Right ventricle myocardium inferior (tissue), 1 donor: ENCODE measurements at places on chromosomes 6 and 20.

- no peak for DNase-seq
Measured at GRCh38 chr6:130949553-130949952, 113.5 kb downstream of the EPB41L2 start.

- no peak for DNase-seq
Measured at GRCh38 chr6:75333676-75334200, 49.1 kb upstream of the TMEM30A start.

DNA sequence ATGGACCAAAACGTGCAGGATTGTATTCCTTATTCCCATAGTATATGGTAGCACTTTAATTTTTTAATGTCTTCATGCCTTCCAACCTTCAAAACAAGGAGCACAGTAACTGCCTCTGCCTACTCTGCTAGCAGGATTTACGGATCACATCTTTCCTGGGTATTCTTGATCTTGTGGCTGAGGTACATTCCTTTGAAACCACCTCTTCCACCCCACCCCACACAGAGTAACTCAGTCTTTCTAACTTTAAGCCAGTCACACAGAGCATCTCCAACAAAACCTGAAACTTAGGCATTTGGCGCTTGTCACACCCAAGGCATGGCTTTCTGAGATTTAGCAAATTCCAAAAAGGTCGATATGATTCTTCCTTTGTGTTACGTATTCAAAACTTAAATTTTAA is 2.3 kb upstream of the ID4 start:
- DNase-seq: no peak

- no peak for DNase-seq
Measured at GRCh38 chr6:127303917-127304316, 37.3 kb downstream of the RNF146 start.

GRCh38 chr20:14488212-14488611 is 150.8 kb upstream of the FLRT3 start:
- no peak for DNase-seq

- no peak for DNase-seq
Measured at GRCh38 chr6:33116841-33117711, 41.3 kb downstream of the HLA-DPB1 start.

DNA sequence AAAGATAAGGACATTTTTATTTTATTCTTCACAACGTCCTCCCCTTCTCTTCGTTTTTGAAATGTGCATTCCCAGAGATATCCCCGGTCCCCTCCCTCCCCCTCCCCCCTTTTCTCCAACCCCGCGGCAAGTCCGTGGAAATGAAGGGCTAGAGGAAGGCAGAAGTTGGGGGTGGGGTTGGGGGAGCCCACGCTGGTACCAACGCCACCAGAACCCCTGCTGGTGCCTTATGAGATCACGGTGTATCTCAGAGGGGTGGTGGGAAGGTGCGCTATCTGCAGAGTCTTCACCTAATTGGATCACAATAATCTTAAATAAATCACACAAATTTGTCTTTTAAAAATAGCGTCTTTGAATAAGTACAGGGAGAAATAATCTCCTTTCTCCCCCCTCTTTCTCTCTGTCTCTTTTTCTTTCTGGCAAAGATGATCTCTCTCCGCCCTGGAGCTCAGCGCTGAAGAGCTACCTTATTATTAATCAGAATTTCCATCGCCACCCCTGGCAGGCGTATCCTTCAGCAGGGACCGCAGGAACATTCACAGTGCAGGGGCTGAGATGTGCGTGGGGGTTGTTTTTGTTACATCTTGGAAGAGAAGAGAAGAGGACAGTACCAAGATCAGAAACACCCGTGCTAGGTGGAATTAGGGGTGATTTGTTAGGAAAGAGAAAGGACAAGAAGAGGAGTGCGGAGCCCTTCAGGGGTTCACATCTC is 915 bp downstream of the CLVS2 start:
- DNase-seq: no peak

- DNase-seq: no peak
Measured at GRCh38 chr6:57469072-57469471, 151.6 kb downstream of the PRIM2 start.

DNA sequence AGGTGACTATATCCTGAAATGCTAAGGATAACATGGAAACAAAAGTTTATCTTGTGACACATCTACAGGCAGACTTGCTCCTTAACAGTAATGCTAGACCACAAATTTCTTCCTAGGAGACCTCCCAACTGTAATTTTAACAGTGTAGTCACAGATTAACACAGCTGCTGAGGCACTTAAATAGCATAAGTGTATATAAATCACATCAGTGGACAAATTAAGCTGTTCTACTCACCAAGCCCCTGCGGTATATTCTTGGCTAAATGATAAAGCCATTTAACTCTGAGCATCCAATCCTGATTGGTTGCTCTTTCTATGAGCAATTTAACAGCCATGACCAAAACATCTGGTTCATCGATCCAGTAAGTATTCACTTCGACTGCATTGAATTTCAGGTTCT is 73.3 kb upstream of the LYRM2 start:
- DNase-seq: no peak

DNA sequence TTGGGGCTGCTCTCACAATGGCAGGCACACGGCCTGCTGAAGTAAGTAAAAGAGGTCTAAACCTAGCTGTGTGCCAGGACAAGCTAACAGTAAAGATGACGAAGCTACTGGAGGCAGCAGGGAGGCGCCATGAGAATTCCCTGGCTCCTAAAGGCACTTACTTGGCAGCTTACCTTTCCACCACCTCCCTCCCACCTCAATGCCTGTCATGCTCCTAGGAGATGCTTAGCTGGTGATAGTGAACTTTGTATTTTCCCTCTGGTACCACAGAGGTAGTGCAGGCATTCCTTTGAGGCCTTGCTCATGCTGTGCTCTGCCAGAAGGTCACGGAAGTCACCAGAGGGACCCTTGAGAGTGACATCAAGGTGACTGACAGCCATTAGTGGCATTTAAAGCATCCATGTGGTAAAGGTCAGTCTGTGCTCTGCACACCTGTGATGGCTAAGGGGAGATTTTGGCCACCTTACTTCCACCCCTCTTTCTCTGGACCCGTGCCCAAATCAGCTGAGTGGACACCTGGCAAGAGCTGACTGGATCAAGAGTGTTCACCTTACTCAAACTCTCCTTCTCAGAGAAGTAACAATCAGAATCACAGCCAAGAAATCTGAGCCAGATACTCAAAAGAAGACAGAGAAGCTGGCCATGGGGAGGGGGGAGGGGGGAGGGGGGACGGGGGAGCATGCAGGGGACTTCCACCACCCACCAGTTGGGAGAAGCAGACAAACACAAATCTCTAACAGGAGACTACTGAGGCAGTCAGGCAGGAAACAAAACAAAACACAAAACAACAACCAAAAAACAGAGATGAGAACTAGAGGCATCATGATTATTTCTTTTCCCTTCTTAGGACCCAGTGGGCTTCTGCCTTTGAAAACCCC is 2.9 kb downstream of the FKBP1A start:
- no peak for DNase-seq

DNA sequence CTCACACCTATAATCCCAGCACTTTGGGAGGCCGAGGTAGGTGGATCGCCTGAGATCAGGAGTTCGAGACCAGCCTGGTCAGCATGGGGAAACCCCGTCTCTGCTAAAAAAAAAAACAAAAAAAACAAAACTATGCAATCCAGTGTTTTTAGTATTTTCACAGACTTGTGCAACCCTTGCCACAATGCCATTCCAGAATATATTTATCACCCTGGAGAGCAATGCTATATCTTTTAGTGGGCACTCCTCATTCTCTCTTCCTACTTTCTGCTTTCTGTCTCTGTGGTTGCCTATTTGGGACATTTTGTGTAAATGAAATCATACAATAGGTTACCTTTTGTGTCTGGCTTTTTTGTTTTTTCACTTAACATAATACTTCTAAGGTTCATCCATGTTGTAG is 39.1 kb upstream of the MROH8 start:
- DNase-seq: no peak

DNA sequence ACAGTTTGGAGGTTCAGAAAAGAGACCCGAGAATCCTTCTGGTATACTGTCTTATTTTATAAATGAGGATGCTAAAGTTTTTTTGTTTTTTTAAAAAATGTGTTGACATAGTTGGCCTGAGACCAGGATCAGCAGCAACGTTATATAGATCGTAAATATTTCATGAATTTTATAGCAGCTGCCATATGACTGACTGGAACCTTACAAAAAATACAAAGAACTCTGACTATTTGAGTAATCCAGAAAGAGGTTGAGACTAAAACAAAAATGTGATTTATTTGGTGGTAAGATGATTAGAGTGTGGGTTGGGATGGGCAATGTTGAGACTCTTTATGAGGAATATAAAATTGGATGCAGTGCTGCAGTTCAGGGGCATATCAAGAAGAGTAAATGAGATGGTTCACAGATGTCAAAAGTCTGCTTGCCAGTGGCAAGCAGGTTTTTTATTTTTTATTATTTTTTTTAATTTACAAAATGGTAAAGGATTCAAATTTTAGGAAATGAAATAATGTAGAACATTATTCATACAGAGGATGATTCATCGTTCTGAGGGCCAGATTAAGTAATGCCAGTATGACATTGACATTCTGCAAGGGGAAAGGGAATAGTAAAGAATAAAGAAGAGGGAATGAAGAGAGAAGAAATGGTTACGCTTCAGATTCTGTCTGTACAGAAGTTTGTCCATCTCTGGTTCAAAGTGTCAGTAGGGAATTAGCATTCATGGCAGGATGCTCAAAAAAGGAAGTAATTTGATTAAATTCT is 58.5 kb downstream of the SCAF8 start:
- no peak for DNase-seq
